ENCODE measurements at places on chromosomes 12 and 14.
A peak's percentile ranks its signal among the peaks of the same experiment; 100 is the strongest.

DNA sequence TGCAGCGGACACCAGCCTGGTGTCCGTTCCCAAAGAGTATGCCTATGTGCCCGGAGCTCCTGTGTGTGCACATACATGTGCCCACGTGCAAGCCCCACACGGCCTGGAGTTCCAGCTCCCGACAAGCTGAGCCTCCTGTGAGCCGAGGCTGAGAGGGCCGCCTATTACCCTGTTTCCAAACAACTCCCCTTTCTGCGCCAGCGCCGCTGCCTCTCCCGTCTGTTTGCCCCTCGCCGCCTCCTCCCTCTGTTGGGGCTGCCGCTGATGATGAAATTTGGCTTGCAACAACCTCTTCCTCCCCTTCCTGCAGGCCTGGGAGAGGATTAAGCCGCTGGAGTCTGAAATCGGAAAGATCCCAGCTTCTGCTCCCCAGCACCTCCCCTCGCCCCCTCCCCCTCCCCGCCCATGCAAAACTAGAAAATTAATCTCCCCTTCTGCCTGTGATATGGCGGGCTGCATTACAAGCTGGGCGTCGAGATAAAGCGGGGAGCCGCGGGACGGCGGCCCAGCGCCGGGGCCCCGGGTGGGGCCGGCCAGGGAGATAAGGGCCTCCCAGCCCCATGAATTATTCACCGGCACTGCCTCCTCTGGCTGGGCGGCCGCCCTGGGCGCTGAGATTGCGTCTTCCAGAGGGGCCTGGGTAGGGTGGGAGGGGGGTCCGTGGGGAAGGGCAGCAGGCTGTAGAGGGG is 6.8 kb upstream of the ASIC1 start:
- peak; percentile 66 for DNase-seq

DNA sequence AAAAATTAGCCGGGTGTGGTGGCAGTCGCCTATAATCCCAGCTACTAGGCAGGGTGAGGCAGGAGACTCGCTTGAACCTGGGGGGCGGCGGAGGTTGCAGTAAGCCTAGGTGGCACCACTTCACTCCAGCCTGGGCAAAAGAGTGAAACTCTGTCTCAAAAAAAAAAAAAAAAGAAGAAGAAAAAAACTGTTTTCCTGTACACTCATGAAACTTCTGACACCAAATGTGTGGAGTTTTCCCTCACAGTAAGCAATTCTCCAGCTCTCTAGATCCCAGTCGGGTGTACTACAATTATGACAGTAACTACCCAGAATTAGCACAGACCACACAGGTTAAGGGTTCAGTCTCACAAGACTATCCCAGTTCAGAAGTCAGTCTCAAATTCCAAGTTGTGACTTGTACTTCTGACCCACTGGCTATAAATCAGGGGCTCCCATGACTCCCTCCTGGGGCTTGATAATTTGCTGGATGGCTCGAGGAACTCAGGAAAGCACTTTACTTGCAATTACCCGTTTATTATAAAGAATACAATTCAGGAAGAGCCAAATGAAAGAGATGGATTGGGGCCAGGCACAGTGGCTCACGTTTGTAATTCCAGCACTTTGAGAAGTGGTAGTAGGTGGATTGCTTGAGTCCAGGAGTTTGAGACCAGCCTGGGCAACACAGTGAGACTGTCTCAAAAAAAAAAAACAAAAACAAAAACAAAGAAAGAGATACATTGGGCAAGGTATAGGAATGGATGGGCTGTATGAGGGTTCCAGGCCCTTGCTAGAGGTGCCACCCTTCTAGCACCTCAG is 12.4 kb upstream of the ARF6 start:
- peak; percentile 92 for DNase-seq

DNA sequence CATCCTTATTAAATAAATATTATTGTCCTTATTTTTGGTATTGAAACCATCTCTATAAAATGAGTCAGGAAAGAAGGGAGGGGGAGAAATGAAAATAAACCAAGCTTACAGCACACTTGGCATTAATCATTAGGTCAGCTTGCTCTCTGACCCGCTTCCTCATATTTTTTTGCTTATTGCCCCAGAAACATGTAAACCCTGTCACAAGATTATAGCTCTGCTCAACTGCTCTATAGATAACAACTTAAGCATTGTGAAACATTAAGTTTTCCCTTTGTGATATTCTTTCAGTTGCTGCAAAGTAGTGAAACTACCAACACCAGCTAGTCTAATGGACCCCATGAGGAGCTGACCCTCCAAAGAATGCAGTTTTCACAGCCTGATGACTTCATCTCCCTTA is 819.5 kb downstream of the SLC16A7 start:
- no peak for DNase-seq

GRCh38 chr12:104263580-104264358 is 39.8 kb upstream of the EID3 start:
- peak; percentile 87 for DNase-seq

DNA sequence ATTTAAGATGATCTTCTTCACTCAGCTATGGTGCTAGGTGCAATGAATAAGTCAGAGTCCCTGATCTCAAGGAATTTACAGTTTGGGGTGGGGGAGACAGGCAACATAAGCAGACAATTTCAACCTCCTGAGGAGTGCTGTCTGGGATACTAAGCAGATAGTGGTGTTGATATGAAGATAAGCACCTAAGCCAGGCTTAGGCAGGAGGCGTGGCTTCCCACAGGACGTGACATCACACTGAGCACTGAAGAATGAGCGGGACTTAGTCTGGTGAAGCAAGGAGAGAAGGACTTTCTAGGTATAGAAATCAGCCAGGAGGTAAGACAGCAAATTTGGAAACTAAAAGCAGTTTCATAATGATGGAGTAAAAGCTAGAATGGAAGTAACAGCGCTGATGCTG is 6.8 kb downstream of the PRPH start:
- DNase-seq = no peak

DNA sequence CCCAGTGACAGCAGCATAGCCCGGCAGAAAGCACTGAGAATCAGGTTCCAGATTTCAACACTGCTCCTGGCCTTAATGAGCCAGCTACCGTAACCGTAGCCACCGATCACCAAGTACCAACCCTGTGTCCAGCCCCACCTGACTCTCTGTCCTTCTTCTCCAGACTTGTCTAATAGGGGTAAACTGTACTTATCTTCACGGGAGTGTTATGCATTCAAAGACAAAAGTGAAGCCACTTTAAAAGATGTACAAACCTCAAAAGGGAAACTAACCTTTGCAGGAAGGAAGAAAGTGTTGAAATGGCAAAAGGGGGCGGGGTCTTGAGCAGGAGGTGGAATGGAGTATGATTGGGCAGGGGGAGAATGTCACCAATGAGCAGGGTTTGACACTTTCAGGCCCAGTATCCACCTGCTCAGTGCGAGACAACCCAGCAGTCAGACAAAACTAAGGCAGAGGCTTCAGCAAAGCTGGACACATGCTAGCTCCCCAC is 226.1 kb downstream of the CHST11 start:
- no peak for DNase-seq

DNA sequence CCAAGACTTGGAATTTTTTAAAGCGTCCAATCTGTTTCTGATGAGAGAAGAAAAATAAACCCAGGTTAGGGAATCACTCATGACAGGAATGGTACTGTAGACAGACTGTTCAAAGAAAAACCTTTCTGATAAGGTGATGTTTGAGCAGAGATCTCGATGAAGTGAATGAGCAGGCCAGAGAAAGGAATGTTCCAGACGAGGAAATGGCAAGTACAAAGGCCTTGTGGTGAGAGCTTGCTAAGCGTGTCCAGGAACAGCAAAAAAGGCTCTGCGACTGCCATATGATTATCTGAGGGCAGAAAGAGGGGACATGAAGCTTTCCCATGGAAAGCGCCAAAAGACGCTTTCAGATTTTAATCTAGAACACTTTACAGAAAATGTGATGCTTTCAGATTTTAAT is 458.4 kb upstream of the SOX5 start:
- no peak for DNase-seq

DNA sequence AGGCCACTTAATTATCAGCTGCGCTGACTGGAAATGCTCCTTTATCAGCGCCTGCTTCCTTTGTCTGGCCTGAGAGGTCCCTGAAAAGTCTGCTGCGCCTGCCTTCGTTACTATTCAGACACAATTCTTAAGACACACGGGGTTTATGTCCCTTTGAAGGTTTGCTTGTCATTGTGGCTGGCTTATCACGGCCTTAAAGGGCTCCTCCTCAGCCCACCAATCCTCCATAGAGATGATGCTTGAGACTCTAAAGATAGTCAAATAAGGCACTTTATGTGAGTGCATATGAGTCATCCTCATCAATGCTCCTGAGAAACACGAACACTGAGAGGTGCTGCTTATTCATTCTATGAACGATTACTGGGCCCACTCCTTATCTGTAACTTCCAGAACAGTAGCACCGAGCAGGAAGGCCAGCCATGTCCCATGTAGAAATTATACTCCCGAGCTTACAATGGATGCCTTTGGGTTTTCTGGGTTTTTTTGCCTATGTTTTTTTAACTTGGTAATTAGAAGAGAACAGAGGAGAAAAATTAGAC is 1268.2 kb upstream of the TMEM132C start:
- no peak for DNase-seq

- DNase-seq = no peak
Measured at GRCh38 chr12:27805238-27805637, 25.2 kb upstream of the MANSC4 start.

- DNase-seq = no peak
Measured at GRCh38 chr14:59299731-59300130, 111.3 kb downstream of the DAAM1 start.

GRCh38 chr14:97280526-97280925 is 483.3 kb downstream of the VRK1 start:
- DNase-seq = no peak

GRCh38 chr14:96634896-96635295 is 132.7 kb downstream of the PAPOLA start:
- DNase-seq = no peak

DNA sequence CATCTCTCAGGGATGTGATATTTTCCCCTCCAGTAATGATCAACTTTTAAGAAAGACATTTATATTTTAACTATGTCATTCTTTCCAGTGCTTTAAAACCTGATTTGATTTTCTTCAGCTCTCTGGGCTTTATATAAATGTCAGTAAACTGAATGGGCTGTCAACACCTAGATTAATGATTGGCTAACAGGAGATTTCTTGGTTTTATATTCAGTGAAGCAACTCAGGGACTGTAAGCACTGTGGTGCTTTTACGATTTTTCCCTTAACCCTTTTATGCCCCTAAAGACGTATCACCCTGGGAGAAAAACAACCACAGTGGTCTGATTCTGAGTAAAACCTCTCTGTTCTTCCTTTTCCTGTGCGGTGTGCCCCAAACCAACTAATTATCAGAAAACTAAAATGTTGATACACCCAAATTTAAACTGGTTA is 38.0 kb downstream of the PTGER2 start:
- no peak for DNase-seq

- DNase-seq = no peak
Measured at GRCh38 chr14:105143451-105144025, 25.0 kb downstream of the JAG2 start.

DNA sequence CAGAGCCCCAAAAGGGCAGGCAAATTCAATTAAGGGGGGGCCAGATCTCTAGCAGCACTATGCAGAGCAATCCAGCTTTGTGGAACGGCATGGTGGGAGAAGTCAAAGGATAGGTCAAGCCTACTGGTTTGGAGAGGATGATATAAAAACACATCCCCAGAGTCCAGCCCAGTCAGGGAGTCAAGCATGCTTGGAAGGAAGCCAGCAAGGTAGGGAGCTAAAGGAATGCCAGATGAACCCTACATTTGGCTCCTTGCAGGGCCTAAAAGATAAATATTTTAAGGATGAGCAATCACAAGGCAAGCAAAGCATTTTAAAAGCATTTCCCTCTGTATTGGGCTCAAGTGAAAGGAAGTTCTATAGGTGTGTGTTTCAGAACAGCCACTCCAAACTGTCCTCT is 21.4 kb downstream of the KCTD10 start:
- no peak for DNase-seq

DNA sequence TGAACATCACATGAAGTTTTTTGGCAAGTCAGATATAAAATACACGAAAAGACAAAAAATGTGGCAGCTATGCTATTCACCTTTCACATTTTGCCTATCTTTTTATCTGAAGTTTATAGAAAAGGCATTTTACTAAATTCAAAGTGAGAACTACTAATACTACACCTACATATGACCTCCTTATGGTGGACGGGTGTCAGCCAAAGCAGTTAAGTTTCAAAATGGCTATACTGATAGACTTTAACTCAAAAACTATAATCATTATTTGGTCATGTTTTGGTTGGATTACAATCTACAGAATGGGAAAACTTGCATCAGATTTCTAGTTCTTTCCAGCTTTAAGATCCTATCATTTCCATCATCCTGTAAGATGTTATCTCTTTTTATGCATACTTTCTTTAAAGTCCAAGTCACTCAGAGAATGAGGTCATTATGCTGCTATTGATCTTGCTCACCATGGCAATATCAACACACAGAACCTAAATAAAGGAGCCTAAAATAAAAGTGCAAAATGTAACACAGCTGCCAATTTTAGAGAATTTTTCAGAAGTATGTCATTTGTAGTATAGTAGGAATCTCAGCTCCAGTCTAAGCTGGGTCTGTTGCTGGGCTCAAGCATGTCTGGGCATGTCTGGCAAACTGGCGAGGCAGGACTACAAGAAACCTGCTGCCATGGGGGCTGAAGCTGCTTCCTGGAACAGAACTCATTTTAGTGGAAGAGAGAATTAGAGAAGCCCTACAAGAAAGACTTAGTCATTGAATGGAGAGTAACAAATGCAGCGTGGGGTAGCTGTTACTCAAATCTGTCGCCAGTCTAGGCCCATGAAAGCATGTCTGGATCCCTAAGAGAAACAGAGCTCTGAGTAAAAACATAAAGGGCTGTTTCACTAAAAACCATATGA is 7.6 kb upstream of the AEBP2 start:
- peak; percentile 71 for DNase-seq

- DNase-seq = no peak
Measured at GRCh38 chr12:857611-858010, 91.9 kb downstream of the RAD52 start.

- peak; percentile 2 for DNase-seq
Measured at GRCh38 chr12:26370098-26370497, 174.7 kb downstream of the SSPN start.

- no peak for DNase-seq
Measured at GRCh38 chr12:29655861-29656260, 127.9 kb downstream of the TMTC1 start.

DNA sequence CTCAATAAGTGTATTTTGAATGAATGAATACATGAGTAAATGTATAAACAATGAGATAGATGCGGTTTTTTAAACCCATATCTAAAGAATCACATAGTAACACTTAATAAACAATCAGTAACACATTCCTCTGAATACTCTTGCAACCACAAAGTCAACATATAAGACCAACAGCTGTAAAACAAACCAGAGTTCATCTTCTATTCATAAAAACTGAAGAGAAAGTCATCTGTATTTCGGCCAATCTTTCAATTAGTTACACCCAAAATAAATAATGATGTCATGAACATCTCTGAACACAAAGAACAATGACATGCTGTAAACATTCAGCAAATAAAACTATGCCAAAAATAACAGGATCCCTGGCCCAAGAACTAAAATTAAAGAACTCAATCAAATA is 47.2 kb downstream of the ARMH4 start:
- DNase-seq = no peak

GRCh38 chr12:28993720-28994119 is 155.4 kb upstream of the FAR2 start:
- DNase-seq = no peak

- peak; percentile 99 for DNase-seq
Measured at GRCh38 chr12:109621901-109622364, 48.3 kb downstream of the MVK start.

All from NCI-H69 (cell line).